Stimulated activated CD4-positive, alpha-beta T cell treated with anti-CD3 and anti-CD28 coated beads, TNF-alpha, amount 100 ng/mL, for 1 hour (primary cell): ENCODE measurements at places on chromosomes 12 and 14.

DNA sequence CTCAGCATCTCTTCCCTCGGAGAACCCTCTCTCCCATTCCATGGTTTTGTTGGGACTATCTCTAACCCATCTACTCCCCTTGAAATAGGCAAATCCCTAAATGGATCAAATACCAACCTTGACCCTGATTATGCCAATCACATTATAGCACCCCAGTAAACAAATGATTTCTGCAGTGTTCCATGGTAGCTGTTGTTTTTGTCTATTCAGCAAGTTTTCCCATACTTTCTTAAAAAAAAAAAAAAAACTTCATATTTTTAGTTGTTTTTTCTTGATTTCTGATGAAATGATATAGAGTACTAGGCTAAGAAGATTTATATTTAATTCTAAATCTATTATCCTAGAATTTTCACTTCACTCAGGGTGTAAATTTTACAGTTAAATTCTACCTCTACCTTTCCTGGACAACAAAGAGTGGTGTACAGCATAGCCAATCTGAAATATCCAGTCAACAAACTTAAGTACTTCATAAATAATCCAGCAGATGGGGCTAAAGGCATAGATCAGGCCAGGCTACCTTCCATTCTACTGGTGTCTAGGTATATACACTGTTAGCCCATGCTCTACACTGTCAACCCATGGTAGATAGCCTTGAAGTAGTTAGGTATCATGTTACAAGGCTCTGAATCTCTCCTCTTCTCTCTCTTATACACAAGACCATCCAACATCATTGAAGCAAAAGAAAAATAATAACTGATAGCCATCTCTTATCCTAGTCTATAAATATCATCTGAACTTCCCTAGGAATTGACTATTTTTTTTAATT, 82.2 kb downstream of the PLEKHG7 start:
- DNase-seq = no peak

DNA sequence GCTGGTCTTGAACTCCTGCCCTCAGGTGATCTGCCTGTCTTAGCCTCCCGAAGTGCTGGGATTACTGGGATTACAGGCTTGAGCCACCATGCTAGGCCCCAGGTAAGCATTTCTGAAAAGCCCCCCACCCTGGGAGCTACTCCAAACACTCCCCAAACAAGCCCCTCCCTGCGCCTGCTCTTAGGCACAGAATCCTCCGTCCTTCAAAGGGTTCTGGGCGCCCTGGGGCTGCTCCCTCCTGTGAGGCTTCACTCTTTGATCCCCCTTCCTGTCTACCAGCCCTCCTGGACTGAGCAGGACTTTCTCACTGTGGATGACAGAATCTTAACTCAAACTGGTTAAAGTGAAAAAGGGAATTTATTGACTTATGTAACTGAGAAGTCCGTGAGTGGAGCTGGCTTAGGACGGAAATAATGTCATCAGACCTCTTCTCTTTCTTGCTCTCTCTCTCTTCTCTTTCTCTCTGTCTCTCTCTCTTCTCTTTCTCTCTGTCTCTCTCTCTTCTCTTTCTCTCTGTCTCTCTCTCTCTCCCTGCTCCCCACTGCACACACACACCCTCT, 66.9 kb upstream of the CLMN start:
- no peak for DNase-seq

DNA sequence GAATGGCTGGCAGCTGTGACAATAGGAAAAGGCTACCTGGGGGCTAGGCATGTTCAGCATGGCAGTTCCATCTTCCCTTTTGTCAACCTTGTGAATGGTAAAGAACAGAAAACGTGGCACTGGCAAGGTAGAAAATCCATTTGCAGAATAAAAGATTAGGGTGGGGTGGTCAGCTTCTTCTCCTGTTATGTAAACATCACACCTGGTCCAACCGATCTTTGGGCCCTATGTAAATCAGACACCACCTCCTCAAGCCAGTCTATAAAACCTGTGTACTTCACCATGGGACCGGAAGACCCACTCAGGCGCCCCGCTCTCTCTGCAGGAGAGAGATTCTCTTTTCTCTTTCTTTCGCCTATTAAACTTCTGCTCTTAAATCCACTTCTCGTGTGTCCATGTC, 19.6 kb upstream of the TMEM30B start:
- DNase-seq = no peak

- no peak for DNase-seq
Measured at GRCh38 chr14:61429316-61429715, 107.9 kb downstream of the PRKCH start.

GRCh38 chr12:54126696-54127537, 61.9 kb downstream of the SMUG1 start:
- DNase-seq = no peak

DNA sequence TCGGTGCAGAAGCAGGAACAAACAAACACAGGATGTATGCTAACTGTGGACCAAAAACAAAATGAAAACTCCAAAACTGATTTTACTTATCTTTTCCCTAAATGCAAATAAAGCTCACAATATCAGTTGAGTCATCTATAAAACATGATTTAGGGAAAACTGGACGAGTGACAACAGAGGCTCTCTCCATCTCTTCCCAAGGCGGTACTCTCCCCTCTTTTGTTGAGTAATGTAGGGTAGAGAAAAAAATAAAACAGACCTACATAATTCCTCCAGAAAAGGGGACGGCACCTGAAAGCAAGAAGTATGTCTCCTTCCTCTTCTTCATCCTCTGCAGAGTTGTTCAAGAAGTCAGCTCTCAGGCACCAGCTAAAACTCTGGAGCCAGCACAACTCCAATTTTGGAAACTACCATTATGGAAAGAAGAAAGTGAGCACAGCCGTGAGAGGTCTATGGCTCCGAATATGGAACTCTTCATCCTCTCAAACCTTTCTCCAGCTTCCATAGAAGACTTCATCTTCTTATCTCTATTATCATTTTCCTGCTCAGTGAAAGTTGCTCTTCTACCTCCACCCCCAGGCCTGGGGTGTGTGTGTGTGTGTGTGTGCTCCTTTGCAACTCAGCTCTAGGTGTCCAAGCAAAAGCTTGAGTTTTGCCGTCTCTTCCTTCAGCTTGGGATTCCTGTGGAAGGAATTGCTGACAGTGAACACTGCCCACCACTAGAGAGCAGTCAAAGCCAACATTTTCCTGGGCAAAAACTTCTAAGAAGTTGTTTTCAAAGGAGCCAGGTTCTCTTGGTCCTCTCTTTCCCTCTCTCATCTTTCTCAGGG, 155.4 kb downstream of the DIO2 start:
- DNase-seq = no peak

DNA sequence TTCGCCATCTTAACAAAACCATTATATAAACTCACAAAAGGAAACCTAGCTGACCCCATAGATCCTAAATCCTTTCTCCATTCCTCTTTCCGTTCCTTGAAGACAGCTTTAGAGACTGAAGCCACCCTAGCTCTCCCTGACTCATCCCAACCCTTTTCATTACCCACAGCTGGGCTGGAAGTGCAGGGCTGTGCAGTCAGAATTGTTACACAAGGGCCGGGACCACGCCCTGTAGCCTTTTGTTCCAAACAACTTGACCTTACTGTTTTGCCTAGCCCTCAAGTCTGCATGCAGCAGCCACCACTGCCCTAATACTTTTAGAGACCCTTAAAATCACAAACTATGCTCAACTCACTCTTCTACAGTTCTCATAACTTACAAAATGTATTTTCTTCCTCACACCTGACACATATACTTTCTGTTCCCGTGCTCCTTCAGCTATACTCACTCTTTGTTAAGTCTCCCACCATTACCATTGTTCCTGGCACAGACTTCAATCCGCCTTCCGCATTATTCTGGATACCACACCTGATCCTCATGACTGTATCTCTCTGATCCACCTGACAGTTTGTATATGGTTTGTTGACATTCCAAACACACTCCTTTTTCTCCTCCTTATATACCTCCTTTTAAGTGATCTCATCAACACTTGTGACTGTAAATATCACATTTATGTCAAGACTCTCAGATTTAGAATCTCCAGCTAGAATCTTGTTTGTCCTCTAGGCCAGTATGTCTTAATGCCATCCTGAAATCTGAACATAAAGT, 208.7 kb downstream of the KITLG start:
- no peak for DNase-seq

- no peak for DNase-seq
Measured at GRCh38 chr12:39675263-39675662, 55.7 kb upstream of the ABCD2 start.

GRCh38 chr14:32827514-32827913, 111.2 kb upstream of the NPAS3 start:
- DNase-seq = no peak

DNA sequence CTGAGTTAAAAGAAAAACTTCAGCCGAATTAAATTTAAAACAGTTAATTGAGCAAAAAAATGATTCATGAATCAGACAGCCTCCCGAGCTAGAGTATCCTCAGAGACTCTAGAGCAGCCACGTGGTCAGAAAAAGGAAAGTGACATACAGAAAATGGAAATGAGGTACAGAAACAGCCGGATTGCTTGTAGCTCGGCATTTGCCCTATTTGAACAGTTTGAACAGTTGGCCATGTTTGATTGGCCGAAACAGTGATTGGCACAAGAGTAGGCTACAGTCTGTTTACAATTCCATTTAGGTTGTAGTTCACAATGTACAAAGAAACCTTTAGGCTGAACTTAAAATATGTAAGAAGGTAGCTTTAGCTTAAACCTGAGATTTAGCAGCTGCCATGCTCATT, 12.9 kb upstream of the OXA1L start:
- DNase-seq = no peak

GRCh38 chr12:115207216-115207915, 523.4 kb upstream of the TBX3 start:
- no peak for DNase-seq

DNA sequence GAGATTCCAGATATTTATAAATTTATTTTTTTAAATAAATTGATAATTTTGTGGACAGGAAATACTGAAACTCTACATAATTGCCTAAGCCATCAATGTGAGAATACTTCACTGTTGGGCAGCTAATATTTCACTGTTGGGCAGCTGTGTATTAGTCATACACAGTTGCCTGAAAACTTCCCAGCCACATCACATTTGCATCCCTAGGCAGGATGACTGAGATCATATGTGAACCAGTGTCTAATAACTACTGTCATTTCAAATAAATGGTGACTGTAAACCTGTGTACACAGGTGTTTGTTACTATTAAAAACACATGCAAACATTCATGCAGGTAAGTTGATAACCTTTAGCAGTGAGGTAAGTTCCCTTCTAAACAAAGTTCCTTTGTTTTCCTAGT, 43.9 kb downstream of the TMTC3 start:
- no peak for DNase-seq

GRCh38 chr14:64233531-64234190, 60.5 kb downstream of the ESR2 start:
- no peak for DNase-seq

GRCh38 chr12:53726946-53727309, 324 bp downstream of the CALCOCO1 start:
- no peak for DNase-seq

DNA sequence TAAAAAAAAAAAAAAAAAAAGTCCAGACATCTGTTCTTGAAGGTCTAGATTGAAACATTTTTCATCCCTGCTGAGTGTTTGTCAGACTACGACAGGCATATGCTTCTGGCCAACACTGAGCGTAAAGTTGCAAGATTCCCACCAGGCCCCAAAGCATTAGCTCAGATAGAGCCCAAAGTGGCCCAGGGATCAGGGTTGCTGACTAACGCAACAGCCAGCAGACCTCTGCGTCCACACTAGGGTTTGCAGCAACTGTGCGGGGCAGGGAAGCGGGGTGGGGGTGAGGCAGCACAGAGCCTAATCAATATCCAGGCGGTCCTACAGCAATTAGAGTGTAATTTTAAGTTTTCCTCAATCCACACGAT, 55.7 kb downstream of the SSH1 start:
- DNase-seq = no peak

- DNase-seq = no peak
Measured at GRCh38 chr12:49689237-49689636, 18.0 kb downstream of the FMNL3 start.

GRCh38 chr14:75274899-75275569, 3.6 kb upstream of the FOS start:
- DNase-seq = no peak

GRCh38 chr14:91295276-91295845, 50.9 kb upstream of the GPR68 start:
- DNase-seq = no peak

GRCh38 chr12:108457006-108457733, 57.9 kb upstream of the FICD start:
- DNase-seq = no peak

- DNase-seq = no peak
Measured at GRCh38 chr12:105164068-105164467, 56.5 kb downstream of the WASHC4 start.

GRCh38 chr12:80272387-80272915, 171.6 kb upstream of the PTPRQ start:
- no peak for DNase-seq

GRCh38 chr12:57216921-57217879, 606 bp downstream of the NXPH4 start:
- no peak for DNase-seq

DNA sequence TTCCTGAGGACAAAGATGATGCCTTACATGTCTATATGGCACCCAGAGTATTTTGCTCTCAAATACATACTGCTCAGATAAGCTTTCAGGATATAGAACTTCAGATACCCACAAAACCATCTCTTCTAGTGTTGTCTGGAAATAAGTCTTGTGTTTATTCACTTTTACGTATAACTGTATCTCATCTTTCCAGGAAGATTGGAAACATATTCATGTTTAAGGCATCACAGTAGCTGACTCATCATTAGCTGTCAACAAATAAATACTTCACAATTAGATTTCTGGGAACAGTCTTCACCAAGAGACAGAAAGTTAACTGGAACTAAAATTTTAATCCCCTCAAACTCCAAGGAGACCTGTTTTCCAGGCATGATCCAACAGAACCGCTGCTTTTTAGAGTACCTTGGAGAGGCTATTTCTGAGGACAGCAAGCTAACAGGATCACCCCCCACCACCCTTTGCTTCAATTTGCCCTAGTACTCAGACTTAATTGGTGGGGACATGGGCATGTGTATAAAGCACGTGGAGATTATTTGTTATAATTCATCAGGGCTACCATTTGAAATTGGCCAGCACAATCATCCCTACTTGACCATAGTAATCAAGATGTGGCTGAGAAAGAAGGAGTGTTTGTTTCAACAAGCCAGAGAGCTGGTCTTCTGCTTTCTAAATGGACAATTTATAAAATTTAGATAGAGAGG, 129.3 kb upstream of the HIF1A start:
- no peak for DNase-seq

DNA sequence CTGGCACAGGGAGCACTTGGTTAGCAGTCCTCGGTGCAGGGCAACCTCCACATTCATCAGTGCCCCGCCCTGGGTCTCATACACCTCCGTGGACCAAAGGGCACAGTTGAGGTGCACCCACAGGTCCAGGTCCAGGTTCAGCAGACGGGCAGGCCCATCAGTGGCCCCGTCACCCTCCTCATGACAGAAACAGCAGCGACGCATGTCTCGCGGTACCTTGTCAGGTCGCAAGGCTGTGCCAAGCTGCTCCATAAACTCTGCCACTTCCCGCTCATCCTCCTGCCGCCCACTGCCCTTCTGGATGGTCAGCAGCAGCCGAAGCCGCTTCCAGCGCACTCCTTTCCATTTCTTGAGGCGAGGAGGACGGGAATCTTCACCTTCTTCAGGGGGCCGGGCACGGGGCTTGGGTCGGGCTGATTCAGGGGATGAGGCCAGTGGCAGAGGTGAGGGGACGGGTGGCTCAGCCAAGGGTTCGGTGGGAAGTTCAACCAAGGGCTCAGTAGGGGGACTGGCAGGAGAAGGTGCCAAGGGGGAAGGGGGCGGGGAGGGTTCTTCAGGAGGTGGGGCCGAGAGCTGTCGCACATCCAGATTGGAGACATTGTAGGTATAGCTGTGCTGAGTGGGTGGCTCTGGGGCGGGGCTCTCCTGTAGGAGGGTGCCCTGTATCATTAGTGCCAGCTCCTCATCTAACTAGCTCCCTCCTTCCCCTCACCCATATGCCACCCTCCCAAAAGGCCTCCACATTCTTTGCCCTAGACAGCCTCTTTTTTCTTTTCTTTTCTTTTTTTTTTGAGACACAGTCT, 8.3 kb upstream of the PRKAG1 start:
- DNase-seq = no peak
